ENCODE measurements at places on chromosomes 16 and 17. TPM values are rescaled to one million over a fixed set of nuclear protein-coding genes. Genes with fewer than 3 reads are reported as not detected.
A peak's percentile ranks its signal among the peaks of the same experiment; 100 is the strongest.

- no peaks in the 10 kb centered on the region for H3K4me1 ChIP-seq
- no peak for DNase-seq
- no peak overlapping the region for H3K27ac ChIP-seq
- no peaks in the 10 kb centered on the region for H3K36me3 ChIP-seq
- H3K4me3 ChIP-seq = no peak overlapping the region
Observed at GRCh38 chr17:7098802-7099459, 15.7 kb downstream of the ASGR2 start.

- peaks cover 37% of the 10 kb centered on the region for H3K36me3 ChIP-seq
- no peaks in the 10 kb centered on the region for H3K27me3 ChIP-seq
- DNase-seq = no peak
- H3K27ac ChIP-seq = peak overlapping the region; percentile 94
- no peak overlapping the region for H3K4me3 ChIP-seq
- H3K4me1 ChIP-seq = peaks cover 43% of the 10 kb centered on the region
Observed at GRCh38 chr17:50184064-50184463, 17.4 kb downstream of the COL1A1 start.

BRCA1 gene
- 5.6 TPM for total RNA-seq

NOD2 gene
- total RNA-seq = 2.5 TPM

Measured in sigmoid colon (tissue), 7 donors.